ENCODE measurements at places on chromosomes 7 and 10.

GRCh38 chr7:63008366-63008765, 990.3 kb upstream of the ZNF722 start:
- DNase-seq, result no peak

GRCh38 chr7:158740657-158741293, 36.2 kb upstream of the NCAPG2 start:
- no peak for DNase-seq

DNA sequence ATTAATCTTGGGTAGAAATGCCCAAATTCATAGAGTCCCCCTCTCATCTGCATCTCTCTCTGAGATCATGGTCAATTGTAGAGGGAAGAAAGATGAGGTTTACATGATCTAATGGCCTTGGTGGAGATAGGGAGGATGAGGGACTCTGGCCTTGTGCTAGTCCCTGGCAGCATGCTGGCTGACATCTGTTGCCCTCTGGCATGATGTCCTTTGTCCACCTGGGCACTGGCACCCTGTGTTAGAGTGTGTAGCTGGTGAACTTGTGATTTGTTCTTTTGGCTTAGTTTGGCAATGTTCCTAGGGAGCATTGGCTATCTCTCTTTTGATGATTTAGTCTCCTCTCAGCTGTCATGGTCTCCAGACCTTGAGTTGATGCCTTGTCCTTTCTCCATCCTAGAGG, 103.2 kb downstream of the DYNC1I1 start:
- no peak for DNase-seq

- DNase-seq, result no peak
These were observed 253.1 kb downstream of the GRID1 start for GRCh38 chr10:86113501-86113900.

DNA sequence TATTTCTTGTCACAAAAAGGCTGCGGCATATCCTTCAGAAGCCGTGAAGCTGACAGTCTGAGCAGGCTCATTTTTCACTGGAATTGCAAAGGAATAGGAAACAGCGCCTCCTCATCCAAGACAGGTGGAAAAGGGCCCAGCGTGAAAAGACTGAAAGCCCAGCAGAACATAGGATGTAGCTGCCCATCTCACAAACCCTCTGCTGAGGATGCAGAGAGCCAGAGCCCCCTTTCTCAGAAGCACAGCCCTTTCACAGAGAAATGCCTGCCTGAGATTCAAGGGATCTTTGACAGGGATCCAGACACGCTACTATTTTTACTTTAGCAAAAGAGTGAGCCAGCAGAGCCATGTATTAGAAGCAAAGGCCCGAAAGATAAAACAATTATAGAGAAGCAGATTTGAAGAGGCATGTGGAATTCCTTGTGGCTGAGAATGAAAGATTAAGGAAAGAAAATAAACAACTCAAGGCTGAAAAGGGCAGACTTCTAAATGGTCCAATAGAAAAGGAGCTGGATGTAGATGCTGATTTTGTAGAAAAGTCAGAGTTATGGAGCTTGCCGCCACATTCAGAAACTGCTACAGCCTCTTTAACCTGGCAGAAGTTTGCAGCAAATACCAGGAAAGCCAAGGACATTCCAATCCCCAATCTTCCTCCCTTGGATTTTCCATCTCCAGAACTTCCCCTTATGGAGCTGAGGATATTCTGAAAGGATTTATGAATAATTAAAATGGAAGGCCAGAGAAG, 36.9 kb downstream of the GDI2 start:
- no peak for DNase-seq

GRCh38 chr10:98055841-98056516, 25.6 kb upstream of the CRTAC1 start:
- no peak for DNase-seq

DNA sequence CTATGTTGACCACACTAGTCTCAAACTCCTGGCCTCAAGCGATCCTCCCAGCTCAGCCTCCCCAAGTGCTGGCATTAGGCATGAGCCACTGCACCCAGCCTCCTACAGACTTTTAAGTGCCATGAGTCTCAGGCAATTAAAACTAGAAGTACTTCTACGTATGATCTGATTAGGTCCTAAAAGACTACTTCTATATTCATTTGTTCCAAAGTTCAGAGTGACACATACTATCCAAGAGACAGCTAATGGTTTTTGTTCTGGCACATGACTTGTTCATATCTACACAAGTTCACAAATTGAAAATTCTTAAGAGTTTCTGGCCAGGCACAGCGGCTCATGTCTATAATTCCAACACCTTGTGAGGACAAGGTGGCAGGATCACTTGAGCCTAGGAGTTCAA, 11.7 kb downstream of the ARHGAP19 start:
- DNase-seq, result no peak

- no peak for DNase-seq
These were observed 26.8 kb downstream of the TRDMT1 start for GRCh38 chr10:17174626-17175025.
